ENCODE measurements at places on chromosomes 7 and 10.
A peak's percentile ranks its signal among the peaks of the same experiment; 100 is the strongest.

- DNase-seq: no peak
These were observed 51.6 kb upstream of the MGMT start for GRCh38 chr10:129415215-129416140.

DNA sequence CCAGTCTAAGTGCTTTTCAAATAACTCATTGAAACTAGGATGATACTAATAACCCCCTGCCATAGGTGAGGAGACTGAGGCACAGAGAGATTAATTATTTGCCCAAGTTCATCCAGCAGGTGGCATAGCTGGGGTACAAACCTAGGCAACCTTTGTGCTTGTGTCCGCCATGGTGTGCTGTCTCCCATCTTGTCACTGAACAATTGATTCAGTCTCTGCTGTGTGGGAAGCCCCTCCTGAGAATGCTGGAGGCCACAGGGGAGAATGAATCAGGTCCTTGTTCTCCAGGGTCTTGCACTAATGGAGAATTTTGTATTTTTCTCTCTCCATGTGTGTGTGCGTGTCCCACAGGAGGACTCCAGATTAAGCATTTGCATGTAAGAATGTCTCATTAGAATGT, 15.8 kb upstream of the TMEM236 start:
- DNase-seq: no peak

DNA sequence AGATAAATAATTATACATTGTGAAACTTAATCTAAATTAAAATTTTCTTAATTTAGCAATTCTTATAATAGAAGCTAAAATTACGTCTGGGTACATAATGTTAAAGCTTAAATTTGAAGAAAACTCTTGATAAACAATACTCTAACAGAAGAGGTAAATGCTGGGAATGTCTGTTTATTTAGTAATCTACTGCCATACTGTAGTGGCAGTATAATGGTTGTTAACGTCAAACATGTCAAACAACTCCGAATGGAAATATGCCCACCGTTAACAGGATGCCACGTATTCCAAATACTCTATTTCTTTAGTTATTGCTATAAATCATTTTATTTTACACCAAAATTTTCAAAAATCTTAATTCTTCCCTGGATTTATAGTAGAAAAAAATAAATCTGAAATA, 40.0 kb upstream of the PTPN12 start:
- no peak for DNase-seq

DNA sequence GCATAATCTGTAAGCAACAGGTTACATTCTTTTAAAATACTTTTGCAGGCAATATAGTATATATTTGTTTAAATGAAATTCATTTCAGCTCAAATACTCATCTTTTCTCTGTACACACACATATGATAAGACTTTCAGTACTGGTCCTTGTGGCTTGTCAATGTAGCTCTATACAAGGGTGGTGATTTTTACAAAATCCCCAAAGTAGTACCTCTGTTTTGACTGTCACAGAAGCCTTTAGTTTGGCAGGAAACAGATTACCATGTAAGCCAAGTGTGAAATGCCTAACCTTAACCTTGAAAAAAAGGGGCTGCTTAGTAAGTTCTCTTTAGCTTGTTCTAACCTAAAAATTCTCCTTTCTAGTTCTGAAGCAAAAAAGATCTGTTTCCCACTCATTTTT, 87.9 kb downstream of the KCND2 start:
- DNase-seq: no peak

DNA sequence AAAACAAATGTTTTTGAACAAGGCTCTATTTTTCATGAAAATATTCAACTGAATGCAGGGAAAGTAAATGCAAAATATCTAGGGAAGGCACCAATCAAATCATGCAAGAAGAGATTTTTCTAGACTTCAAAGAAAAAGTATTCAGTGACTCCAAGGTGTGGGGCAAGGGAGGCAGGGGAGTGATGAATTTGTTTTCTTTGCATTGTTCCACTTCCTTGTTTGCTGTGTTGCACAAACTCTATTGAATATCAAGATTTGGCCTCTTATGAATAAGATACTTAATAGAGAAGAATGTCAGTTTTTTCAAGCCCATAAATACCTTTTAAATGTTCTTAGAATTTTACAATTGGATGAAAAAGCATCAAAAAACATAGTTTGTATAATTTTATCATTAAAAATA, 26.4 kb downstream of the STEAP1 start:
- DNase-seq: no peak

DNA sequence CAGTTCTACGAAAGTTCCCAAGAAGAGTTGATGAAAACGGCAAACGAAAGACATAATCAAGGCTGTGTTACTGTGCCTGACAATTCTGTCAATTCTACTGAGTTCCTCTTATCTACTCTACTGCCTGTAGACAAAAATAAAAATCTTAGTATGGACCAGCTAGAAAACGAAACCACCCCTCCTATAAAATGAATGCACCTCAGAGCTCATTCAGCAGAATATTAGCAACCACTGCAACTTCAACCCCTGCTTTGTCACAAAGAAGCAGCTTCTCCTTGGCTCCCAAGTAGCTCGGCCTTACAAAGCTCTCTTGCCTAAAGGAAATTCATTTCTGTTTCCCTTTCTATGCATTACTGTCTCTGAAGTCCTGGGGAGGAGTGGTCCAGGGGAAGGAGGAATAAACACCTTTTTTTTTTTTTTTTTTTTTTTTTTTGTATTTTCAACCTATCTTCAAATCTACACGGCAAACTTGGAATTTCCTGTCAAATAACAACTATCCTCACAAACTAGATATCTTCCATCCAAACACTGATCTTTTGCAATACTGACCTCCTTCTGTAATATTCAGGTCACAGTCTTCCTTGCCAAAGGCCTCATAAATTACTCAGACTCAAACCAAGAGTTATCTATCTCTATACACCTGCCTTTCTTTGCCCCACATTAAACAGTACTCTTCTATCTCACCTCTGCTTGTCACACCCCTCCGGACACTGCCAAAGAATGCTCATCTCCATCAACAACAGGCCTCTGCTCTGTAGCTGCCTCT, 74.3 kb downstream of the GLI3 start:
- no peak for DNase-seq

DNA sequence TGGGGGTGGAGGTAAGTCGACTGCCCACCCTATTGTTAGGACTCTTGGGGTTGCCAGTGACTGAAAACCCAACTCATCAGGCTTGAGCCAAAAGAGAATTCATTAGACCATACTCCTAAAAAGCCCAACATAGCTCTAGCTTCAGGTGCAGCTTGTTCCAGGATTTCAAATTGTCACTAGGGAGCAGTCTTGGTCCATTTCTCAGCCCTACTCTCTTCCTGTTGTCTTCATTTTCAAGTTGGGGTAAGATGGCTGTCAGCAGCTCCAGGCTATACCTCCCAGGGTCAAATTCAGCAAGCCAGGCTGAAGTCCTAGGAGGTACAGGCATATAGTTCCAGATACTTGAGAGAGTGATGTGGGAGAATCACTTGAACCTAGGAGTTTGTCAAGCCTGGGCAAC, 14.9 kb upstream of the COL13A1 start:
- no peak for DNase-seq

GRCh38 chr7:129784783-129785684, 167.7 kb downstream of the UBE2H start:
- no peak for DNase-seq

GRCh38 chr7:101828301-101829020, 11.0 kb downstream of the CUX1 start:
- no peak for DNase-seq

DNA sequence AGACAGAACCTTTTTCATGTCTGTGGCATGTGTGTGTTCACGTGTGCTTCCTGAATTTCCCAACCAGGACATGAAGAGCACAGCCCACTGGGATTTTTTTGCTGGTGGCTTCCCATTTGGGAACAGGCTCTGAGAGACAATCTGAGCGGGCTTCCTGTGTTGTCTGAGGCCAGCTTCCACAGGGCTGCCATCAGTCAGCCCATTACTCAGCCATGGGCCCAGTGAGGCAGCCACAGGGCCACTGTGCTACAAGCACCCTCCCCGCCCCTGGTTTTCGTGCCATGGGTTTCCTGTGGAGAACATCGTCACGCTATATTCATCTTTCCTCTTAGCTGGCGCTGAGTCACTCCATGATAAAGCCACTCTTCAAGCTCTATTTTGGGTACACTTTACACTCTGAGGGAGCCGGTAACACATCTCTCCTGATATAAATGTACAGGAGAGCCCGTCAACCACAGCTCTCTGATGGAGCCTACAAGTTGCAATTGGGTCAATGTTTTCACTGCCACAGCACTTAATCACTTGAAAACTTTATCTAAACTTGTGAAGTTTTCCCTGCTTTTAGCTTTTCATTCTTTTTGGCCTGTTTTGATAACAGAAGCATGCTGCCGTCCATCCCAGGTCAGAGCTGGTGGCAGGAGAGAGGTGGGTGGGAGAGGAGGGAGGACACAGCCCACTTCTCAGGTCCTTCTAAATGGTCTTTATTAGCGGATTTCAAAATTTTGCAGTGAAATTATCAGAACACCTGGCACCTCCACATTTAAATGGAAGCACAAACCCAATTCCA, 96.9 kb downstream of the HIPK2 start:
- DNase-seq: peak; percentile 12

DNA sequence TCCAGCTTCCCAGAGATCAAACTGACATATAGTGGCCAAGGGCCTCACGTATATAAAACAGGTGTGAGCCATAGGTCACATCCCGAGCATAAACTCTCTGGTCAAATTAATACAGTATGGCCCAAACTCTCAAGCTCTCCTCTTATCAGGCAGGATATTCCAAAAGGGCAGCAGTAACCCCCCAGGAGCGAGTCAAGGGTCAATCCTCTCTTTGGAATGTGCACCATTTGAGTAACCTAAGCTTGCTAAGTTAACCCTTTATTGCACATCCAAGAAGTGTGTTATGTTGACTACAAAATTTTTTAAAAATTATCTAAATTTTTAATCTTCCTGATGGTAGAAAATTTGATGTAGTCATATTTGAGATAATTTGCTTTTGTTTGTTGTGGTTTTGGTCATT, 4.5 kb upstream of the TRIM24 start:
- no peak for DNase-seq

DNA sequence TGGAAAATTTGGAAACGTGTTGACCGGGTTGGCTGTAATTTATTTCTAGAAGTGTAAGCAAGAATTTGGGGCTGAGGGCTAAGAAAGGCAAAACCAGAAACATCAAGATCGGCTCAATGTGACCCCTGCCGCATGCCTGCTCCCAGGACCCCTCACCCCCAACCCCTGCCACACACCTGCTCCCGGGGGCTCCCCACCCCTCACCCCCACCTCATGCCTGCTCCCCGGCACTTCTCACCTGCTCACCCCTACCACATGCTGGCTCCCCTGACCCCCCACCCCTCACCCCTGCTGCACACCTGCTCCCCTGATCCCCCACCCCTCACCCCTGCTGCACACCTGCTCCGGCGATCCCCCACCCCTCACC, 19.0 kb upstream of the CFAP46 start:
- DNase-seq: no peak

DNA sequence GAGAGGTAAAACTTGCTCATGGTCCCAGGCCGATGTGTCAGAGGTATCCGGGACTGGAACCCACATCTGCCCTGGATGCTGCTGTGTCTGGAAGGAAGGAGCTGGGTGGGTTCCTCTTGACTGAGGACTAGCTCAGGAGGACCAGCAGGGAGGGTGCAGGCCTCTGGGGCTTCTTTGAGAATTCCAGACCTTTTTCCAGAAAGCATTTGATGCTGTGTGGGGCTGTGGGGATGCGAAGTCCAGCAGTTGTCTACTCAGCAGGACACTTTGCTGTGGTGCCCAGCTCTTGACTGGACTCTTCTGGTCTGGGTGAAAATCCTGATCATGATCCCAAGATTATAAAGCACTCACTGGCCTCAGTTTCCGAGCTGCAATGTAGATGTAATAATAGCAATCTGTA, 1.7 kb downstream of the RAMP3 start:
- no peak for DNase-seq

GRCh38 chr7:135856356-135857144, 107.9 kb upstream of the FAM180A start:
- DNase-seq: no peak

DNA sequence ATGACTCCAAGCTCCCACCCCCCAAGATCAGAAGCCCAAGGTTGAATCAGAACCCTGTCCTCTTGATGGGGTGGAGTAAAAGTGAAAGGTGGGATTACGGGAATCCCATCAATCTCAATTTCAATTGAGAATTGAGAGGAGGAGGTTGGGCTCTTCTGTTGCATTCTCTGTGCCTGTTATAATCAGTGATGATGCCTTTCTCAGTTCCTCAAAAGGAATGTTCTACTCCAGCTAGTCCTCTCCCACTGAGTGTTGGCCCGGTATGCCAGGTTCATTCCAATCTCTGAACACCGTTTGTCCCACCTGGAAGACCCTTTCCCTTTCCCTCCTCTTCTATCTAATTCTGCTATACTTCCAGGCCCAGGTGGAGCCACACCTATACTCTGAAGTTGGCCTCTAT, 17.2 kb upstream of the XPNPEP1 start:
- no peak for DNase-seq

- DNase-seq: no peak
These were observed 337.6 kb downstream of the FRMD4A start for GRCh38 chr10:13993169-13993568.

DNA sequence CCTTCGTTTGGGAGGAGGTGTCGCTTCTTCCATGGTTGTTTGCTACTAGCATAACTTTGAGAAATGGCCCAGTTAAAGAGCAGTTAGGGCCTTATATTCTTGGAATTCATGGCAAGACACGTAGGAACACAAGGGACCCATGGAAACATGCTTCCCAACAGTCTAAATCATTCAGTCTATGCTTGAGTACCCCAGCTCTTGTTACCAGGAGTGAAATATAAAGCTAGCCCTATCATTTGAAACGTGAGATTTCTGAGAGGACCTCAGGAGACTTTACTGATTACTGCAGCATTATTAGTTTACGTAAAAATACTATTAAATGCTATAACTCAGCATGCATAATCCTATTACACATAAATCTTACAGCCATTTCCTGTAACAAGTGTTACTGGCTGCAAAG, 328.6 kb upstream of the CDC14C start:
- DNase-seq: no peak

- no peak for DNase-seq
These were observed 23.0 kb upstream of the GRID1 start for GRCh38 chr10:86389441-86390193.

- DNase-seq: no peak
These were observed 12.7 kb downstream of the HHEX start for GRCh38 chr10:92702301-92702916.
